NCI-H2081 (cell line): ENCODE measurements at places on chromosomes 7 and 10.
A peak's percentile ranks its signal among the peaks of the same experiment; 100 is the strongest.

- DNase-seq = no peak
These were observed 33.3 kb downstream of the GET4 start for GRCh38 chr7:909358-910329.

GRCh38 chr7:146865696-146866095 is 749.1 kb downstream of the CNTNAP2 start:
- DNase-seq = no peak

- no peak for DNase-seq
These were observed 43.7 kb upstream of the GNA12 start for GRCh38 chr7:2887816-2888215.

DNA sequence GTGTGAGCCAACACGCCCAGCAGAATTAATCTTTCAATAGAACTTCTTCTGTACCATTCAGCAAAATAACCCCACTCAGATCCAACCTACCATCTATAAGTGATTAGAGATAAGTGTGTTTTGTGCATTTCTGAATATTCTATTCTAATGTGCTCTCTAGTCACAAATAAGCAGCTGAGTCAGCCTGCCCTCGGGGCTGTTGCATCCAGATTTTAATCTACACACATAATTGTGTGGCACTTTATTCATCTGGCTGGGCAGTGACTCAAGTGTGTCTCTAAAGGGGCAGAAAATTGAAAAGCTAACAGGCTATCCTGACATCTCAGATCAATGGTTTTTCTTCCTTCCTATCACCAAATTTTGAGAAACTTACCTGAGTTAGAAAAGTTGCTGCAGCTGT is 60.3 kb downstream of the PRR15 start:
- no peak for DNase-seq

- DNase-seq = no peak
These were observed 281.0 kb downstream of the ADRA2A start for GRCh38 chr10:111357859-111358258.

- peak; percentile 35 for DNase-seq
These were observed 90.8 kb downstream of the ELAPOR2 start for GRCh38 chr7:86968618-86969017.

DNA sequence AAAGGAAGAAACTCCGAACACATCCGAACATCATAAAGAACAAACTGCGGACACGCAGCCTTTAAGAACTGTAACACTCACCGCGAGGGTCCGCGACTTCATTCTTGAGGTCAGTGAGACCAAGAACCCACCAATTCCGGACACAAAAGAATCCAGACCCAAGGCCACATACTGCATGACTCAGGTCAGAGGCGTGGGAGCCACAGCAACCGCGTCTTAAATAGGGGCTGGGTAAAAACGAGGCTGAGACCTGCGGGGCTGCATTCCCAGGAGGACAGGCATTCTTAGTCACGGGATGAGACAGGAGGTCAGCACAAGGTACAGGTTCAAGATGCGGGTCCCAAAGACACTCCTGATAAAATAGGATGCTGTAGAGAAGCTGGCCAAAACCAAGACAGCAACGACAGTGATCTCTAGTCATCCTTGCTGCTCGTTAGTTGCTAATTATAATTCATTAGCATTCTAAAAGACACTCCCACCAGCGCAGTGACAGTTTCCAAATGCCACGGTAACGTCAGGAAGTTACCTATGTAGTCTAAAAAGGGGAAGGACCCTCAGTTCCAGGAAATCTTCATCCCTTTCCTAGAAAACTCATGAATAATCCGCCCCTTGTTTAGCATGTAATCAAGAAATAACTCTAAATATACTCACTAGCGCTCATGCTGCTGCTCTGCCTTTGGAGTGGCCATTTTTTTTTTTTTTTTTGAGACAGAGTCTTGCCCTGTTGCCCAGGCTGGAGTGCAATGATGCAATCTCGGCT is 19.3 kb downstream of the AP5Z1 start:
- DNase-seq = no peak

DNA sequence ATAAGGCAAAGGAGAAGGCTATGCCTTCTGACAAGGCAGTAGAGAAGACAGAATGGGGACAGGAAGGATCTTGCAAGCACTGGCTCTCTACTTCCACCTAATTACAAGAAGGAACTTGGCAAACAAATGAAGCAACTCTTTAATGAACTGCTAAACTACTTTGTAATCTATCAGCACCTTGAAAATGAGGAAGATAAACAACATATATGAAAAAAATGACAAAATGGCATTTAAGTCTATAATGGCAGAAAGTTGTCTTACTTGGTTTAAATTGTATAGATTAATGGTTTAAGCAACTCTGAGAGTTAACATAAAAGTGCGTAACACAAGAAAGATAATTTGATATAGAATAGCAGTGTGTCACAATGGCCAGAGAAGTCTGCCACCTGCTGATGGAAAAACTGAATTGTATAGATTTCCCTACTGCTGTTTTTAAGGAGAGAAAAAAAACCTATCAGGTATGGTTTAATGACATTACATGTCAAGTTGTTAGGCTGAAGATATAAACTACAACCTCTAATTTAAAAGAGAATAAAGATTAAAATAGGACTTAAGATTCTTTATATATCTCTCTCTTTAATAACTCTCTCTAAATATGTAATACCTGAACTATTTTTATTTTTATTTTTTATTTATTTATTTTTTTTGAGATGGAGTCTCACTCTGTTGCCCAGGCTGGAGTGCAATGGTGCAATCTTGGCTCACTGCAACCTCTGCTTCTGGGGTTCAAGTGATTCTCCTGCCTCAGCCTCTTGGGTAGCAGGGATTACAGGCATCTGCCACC is 11.8 kb downstream of the NT5C3A start:
- peak; percentile 54 for DNase-seq

GRCh38 chr7:85480666-85481065 is 293.8 kb upstream of the SEMA3D start:
- DNase-seq = no peak

- no peak for DNase-seq
These were observed 359.7 kb upstream of the ZNF32 start for GRCh38 chr10:44008270-44008916.

DNA sequence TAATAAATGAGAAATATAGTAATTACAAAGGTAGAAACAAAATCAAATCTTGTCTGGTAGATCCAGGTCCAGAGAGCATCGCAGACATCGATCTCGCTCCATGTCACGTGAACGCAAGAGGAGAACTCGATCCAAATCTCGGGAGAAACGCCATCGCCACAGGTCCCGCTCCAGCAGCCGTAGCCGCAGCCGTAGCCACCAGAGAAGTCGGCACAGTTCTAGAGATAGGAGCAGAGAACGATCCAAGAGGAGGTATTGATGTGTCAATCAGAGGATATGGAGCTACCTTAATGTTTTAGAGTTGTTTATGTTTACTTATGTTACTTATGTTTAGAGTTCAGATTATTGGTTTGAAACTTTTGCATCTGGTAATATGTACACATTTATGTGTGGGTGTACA is 57.8 kb downstream of the LUC7L2 start:
- DNase-seq = no peak

GRCh38 chr7:128454808-128455542 is 703 bp upstream of the HILPDA start:
- no peak for DNase-seq

- DNase-seq = no peak
These were observed 33.6 kb upstream of the AGR3 start for GRCh38 chr7:16915405-16915804.

- no peak for DNase-seq
These were observed 28.0 kb downstream of the PRSS2 start for GRCh38 chr7:142798451-142799436.

DNA sequence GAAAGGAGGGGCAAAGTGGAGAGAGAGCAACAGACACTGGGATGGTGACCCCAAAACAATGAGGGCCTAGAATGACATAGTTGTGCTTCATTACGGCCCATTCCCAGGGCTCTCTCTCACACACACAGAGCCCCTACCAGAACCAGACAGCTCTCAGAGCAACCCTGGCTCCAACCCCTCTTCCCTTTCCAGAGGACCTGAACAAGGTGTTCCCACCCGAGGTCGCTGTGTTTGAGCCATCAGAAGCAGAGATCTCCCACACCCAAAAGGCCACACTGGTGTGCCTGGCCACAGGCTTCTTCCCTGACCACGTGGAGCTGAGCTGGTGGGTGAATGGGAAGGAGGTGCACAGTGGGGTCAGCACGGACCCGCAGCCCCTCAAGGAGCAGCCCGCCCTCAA is 20.7 kb downstream of the PRSS2 start:
- DNase-seq = no peak

GRCh38 chr7:44057849-44058758 is 7.3 kb downstream of the PGAM2 start:
- DNase-seq = no peak

- DNase-seq = no peak
These were observed 55.3 kb upstream of the OPN4 start for GRCh38 chr10:86599041-86599440.

- DNase-seq = no peak
These were observed 240.0 kb upstream of the PPP1R3A start for GRCh38 chr7:114158854-114159253.

DNA sequence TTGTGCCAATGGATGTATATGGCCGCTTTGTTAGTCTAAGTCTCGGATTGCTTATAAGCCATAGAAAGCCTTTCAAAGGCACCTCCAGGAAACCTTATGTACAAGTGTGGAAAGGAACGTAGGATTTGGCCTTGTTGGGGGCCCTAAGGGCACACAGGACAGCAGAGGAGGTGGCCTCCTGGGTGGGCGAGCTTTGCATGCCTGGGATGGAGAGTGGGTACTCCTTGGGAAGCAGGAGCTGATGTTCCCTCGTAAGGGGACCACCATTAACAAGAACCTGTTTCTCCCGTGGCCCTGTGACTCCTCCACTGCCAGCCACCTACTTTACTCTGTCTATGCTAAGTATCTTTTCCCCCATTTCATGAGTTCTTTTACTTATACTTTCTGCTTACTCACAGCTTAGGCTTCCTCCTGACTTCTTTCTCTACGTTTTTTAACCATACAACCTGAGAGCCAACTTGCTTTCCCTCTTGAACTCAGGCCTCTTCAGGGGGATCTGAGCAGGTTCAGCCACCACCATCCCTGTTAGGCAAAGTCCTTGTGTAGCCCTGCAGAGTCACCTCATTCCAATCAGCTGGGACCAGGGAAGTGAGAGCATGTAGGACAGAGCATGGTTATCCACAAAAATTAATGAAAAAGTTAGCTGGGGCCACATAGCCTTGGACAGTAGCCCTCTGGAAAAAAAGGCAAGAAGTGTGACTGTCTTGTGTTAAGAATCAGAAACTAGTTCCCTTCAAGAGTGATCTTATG is 118.9 kb downstream of the NEBL start:
- DNase-seq = no peak

DNA sequence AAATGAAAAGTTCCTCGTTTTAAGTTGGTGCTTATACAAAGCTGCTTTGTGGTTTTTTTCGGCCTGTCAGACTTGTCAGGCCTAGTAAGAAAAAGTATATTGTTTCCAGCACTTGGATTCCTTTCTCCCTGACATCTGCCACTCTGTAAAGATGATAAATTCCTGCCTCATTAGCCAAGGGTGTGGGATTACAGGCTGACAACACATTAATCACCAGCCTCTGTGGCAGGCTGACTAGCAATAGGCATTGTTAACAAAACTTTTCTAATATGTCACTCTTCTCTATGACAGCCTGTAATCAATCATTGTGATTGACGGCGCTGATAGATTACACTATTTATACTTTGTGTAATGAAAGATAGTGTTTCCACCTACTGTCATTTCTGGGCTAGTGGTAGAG is 682.5 kb downstream of the LRMDA start:
- no peak for DNase-seq

DNA sequence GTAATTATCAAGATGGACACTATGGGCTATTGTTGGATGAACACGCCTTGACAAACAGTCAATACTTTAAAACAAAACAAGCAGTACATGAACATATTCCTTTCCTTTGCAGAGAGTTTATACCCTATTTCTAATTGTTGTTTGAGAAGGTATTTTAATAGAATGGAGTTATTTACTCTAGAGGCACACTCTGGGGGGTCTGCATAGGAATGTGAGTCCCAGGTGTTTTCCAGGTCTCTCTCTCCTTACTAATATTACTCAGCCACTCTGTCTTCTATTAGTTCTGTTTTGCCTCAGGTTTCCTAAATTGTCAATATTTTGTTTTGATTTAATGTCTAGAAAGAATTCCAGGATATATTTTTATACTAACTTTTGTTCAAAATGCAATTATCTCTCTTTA is 1091.4 kb downstream of the CNTNAP2 start:
- DNase-seq = no peak

DNA sequence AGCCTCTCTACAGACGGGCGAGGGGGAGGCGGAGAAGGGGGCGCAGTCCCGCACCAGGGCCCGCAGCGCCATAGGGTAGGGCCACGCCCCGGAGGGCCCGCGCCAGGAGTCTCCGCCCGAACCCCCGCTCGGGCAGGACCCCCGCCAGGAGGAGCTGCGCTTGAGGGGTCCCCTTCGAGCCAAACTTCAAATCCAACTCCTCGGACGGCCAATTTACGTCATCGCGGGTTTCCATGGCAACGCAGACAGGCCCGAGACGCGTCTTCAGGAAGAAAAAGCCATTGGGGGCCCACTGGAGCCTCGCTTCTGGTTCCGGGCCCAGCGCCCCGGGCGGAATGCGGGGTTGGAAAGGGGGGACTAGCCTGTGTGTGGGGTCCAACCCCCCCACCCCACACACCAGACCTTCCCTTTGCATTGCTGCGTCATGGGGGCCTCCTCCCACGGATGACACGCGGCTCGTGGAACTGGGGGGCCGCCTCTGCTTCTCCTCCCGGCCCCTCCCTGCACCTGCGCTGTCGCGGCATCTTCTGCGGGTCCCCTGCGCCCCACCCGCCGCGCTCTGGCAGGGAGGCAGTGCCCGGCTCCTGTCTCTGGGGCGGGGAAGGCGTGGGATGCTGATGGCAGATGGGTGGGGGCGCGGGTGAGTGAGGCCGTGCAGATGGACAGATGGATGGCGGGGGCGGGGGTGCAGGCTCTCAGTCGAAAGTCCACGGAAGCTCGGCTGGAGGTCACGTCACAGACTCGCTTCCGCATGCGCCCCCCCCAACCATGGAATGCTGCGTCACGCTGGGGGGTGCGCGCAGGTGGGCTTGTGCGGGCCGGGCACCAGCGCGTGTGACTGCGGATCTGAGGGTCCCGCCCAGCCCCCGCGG is 1.2 kb downstream of the CALY start:
- DNase-seq = no peak

- no peak for DNase-seq
These were observed 19.8 kb downstream of the IGF2BP3 start for GRCh38 chr7:23450518-23450917.

GRCh38 chr10:112634096-112634830 is 187.2 kb downstream of the VTI1A start:
- DNase-seq = no peak

- no peak for DNase-seq
These were observed 43.0 kb downstream of the TMEM209 start for GRCh38 chr7:130162196-130162595.

- no peak for DNase-seq
These were observed 109.5 kb upstream of the CARD11 start for GRCh38 chr7:3153118-3153517.

DNA sequence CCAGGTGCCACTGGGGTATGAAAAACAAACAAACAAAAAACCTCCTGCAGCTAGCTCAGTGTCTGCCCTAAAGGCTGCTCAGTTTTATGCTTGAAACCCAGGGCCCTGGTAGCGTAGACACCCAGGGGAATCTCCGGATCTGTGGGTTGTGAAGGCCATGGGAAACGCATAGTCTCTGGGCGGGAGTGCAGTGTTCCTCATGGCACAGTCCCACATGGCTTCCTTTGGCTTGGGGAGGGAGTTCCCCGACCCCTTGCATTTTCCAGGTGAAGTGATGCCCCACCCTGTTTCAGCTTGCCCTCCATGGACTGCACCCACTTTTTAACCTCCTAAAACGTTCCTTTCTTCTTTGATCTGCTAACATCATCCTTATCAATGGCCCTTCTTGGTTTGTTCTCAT is 56.0 kb downstream of the AHR start:
- no peak for DNase-seq

- no peak for DNase-seq
These were observed 55.9 kb downstream of the TRRAP start for GRCh38 chr7:98934267-98934666.
